ENCODE measurements at places on chromosomes 5 and 9. TPM values are rescaled to one million over a fixed set of nuclear protein-coding genes. Genes with fewer than 3 reads are reported as not detected.

GRCh38 chr9:84759300-84759750, 89.8 kb downstream of the NTRK2 start:
- DNase-seq = peak; percentile 82

DNA sequence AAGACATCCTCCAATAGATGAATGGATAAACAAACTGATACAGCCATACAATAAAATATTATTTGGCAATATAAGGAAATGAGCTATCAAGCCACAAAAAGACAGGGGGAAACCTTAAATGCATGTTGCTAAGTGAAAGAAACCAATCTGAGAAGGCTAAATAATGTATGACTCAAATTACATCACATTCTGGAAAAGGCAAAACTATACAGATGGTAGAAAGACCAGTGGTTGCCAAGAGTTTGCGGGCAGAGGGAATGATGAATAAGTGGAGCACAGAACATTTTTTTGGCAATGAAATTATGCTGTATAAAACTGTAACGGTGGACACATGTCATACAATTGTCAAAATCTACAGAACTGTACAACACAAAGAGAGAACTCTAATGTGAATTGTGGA, 63.3 kb downstream of the CSF2 start:
- peak; percentile 2 for DNase-seq

DNA sequence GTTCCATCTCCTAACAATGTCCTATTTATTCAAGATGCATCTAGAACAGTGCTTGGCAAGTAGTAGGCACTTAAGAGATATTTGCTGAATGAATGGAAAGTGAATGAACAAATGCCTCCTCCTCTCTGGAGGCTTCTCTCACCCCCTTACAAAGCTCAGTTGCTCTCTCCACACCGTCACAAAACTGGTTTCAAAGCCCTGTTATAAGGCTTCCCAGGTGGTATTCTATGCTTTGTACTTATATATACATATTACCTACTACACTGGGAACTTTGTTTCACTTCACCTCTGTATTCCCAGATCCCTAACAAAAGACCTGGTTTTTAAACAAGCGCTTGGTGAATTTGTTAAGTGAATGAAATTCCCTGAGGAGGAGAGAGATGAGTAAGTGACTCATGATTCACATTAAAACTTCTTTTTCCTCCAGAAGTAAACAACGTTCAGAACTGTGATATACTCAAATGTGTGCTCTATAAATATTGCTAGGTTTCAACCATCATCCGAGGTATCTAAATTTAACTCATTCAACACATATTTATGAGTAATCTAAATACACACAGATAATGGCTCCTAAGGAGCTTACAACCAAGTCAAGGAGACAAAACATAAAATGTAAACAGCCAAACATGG, 36.0 kb downstream of the DENND1A start:
- no peak for DNase-seq

- DNase-seq = no peak
Observed at GRCh38 chr9:137140151-137141012, 1.4 kb downstream of the GRIN1 start.

DNA sequence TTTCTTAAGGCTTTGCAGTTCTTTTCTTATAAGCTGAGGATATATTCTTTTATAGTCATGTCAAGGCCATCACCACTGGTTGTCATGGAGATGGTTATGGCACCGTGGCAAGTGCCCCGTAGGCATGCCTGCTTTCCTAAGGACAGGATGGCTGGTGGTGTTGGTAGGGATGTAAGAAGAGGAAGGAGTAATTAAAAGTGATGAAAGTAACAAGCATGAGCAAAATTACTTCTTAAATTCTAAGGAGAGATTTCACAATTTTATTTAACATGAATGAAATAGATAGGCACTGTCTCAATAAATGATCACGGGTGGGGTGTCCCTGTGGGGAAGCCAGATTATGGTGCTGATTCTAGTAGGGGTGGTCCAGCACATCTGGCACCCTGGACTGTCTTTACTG, 290.2 kb upstream of the KLF4 start:
- no peak for DNase-seq

DNA sequence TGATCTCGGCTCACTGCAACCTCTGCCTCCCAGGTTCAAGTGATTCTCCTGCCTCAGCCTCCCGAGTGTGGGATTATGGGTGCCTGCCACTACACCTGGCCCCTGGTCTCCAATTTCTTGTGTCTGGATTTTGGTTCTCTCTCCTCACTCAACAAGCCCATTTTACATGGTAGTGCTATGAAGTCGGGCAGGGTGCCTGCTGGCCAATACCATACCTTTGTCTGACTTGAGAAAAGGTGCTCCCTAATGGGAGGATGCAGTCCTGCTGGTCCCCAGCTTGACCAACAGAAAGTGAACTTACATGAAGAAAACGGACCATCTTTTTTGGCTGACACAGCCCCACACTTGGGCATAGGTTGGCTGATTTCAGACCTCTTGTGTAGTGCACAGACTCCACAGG, 21.6 kb upstream of the PTGS1 start:
- DNase-seq = no peak

DNA sequence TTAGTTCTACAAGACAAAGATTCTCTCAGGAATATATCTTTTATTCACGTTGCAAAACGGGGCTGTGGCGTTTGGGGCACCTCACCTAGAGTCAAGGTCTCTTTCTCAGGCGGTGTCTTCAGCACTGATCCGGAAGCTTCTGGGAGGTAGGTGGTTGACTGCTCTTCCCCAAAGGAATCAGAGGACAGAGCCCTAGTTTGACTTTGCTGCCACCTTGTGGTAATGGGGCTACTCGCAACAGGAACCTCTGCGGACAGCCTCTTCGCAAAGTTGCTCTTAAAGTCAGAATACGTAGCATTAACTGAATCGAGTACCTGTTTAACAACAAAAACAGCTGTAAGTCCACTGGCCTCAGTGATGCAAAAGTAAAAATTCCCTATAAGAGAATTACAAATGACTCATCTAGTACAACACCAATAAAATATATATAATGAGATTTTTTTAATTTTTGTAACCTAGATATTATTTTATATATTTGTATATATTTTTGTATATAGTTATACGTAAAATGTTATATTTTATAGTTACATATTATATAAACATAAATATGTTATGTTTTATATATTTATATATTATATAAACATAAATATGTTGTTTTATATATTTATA, 13.3 kb upstream of the GPX8 start:
- DNase-seq = peak; percentile 96

GRCh38 chr5:17511775-17512325, 6.3 kb upstream of the TAF11L3 start:
- no peak for DNase-seq

GRCh38 chr9:119588874-119589744, 219.9 kb upstream of the BRINP1 start:
- DNase-seq = no peak

- peak; percentile 90 for DNase-seq
Observed at GRCh38 chr9:77011973-77012821, 7.3 kb upstream of the FOXB2 start.

DNA sequence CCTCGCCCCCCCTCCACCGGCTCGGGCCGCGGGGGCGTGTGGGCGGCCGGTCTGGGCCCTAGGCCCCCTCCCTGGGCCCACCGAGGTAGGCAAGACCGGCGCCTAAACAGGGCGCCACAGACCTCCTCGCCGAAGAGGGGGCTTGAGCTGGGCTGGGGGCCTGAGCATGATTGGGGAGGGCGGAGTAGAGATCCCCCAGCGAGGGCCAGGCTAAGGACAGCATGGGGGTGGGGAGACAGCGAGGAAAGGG, 108.9 kb downstream of the PSD2 start:
- no peak for DNase-seq

DNA sequence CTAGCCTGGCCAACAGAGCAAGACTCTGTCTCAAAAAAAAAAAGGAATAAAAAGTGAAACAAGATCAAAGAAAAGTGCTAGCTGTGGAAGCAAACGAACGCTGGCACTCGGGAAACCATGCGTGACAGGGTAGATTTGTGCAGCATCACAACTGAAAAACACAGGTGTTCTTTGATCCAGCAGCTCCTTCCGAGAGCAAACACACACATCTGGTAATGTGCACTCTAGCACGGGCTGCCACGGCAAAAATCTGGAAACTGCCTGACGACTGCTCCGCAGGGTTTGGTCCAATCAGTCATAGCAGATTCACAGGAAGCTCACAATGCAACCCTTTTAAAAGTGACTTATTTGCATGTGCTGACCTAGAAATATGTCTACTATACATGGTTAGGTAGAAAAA, 80.0 kb downstream of the SYK start:
- DNase-seq = no peak

- no peak for DNase-seq
Observed at GRCh38 chr9:87684627-87685219, 41.2 kb upstream of the CTSL start.

GRCh38 chr5:127943061-127943371, 140.6 kb upstream of the SLC12A2 start:
- no peak for DNase-seq

DNA sequence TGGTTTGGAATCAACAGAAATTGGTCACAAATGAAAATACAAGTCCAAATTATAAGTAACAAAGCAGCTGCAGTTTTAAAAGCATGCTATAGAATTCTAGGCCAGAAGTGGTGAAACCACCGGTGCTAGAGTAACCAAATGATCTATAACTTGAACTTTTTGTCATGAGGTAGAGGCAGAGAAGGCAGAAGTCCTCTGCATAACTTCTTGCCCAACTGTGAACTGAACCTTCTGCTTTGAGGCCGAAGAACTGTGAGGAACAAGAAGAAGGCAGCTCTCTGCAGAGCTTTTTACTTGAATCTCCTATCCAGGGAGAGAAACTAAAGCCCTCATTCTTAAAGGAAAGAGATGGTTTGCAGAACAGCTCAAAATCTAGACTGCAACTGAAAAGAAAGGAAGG, 36.2 kb upstream of the TENT2 start:
- no peak for DNase-seq

RUSC2 gene
- total RNA-seq = 6.9 TPM
